ENCODE measurements at places on chromosomes 13 and 19.

- peak; percentile 39 for DNase-seq
Measured at GRCh38 chr19:35141837-35142605, 1.0 kb upstream of the FXYD7 start.

DNA sequence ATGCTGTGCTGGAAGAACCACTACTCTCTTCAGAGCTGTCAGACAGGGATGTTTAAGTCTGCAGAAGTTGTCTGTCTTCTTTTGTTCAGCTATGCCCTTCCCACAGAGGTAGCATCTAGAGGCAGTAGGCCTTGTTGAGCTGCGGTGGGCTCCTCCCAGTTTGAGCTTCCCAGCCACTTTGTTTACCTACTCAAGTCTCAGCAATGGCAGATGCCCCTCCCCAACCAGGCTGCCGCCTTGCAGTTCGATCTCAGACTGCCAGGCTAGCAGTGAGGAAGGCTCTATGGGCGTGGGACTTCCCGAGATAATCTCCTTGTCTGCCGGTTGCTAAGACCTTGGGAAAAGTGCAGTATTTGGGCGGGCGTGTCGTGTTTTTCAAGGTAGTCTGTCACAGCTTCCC, 42.1 kb upstream of the UQCRFS1 start:
- no peak for DNase-seq

DNA sequence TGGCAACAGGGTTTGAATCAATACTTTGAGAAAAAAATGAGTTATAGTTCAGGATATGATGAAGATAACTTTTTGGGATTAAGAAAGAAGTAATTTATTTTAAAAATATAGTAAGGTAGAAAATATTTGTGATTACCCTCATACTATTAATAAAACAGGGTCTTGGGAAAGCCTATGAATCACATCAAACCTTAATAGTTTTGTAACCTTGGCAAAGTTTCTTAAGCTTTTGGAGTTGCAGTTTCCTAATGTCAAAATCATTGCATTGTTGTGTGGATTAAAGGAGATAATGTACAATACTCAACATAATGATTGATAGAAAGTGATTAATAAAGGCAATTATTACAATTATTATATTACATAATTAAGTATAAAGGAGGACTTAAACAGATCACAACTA, 149.0 kb downstream of the LMO7 start:
- no peak for DNase-seq

DNA sequence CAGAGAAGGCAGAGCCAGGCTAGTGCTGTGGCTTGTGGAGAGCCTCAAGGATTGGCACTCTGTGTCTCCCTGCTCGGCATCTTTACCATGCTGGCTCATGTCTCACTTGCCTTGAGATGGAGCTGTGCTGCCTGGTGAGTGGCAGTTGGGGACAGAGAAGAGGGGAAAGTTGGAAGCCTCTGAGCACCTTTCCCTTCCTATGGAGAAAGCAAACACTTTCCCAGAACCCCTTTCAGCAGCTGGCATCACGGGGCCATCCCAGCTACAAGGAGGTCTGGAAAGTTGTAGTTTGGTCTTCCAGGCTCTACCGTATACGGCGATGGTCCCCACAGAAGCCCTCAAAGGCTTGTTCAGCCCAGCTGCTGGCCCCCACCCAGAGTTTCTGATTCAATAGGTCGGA, 58.7 kb downstream of the DPF1 start:
- no peak for DNase-seq

DNA sequence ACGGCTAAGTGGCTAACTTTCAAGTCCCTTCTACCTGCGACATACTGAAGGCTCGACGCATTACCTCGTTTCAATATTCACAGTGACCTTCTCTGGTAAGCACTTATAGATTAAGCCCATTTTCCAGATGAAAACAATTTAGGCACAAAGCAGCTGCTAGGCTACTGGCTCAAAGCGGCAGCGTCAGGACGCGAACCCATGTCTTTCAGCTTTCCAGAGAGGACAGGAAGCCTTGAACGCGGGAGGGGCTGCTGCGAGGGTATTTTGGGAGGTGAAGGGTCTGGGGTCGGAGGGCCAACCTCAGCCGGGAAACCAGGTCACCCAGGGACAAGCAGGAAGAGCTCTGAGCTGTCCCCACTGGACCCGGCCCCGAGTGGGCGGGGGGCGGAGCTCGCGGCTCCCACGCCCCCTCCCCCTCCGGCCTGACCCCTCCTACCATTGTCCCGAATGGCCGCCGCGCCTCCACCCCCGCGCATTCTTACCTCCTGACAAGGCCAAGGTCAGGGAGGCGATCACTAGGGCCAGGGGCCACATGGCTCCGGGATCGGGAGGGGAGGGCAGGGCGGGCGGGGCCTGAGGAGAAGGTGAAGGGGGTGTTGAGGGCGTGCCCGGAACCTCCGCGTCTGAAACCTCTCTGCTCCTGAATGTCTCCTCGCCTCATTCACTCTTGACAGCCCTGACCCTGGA, at the start of gene KLK13:
TSS of gene KLK13 (minus strand) at position 559 of the 687 bp plus-strand sequence. CDS start at position 534, 25 bp downstream.
- DNase-seq, result no peak

DNA sequence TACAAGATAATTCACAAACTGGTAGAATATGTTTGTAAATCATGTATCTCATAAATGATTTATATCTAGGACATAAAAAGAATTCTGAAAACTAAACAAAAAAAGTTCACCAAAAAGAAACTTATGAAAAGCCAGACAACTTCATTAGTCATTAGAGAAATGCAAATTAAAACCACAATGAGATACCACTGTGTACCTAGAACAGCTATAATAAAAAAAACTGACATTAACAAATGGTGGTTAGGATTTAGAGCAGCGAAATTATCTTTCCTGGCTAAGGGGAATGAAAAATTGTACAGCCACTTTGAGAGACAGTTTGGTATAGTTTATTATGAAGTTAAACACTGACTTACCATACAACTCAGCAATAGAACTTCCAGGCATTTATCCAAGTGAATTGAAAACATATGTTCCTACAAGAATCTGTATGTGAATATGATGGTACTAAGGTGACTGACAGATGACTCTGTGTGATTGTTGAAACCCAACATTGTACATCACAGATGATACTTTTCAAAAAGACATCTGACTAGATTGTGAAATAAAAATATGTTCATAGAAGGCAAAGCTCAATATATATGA, 41.8 kb downstream of the UGGT2 start:
- DNase-seq, result no peak

DNA sequence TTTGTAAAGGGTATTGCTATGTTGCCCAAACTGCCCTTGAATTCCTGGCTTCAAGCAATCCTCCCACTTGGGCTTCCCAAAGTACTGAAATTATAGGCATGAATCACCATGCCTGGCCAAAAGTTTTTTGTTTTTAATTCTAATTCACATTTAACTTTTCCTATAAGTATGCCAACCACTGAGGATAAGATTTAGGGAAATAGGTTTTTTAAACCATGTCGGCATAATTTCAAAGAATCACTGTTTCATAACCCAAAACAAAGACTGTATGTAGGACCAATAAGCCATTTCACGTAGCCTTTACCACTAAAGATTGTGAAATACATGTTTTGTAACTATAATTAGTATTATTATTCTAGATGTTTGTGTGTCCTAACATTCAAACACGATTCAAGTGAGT, 8.2 kb downstream of the ZDHHC20 start:
- no peak for DNase-seq

- no peak for DNase-seq
Measured at GRCh38 chr13:40639221-40639681, 27.2 kb downstream of the FOXO1 start.

- no peak for DNase-seq
Measured at GRCh38 chr19:16607819-16608218, 20.2 kb downstream of the MED26 start.

- DNase-seq, result no peak
Measured at GRCh38 chr19:28968721-28969120, 244.2 kb downstream of the UQCRFS1 start.

Data from lung (tissue), 17 donors.